ENCODE measurements at places on chromosomes 1 and 21.

GRCh38 chr1:156135930-156136871, 17.2 kb upstream of the SEMA4A start:
- DNase-seq, result no peak

DNA sequence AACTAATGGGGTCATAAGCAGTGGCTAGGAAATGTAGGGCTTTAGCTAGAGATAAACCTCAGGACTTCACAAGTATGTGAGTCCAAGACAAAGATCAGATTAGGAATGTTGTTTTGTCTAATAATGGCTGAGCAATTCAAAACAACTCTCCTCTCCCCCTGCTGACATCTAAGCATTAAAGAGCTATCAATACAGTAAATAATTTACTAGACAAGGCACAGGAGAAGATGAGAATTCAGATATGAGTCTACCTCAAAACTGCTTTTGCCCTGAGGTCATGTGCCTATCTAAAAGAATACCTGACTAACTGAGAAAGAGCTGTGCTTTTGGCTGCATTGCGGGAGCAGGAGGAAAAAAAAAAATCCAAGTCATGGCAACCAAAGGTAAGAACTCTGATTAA, 86.8 kb downstream of the SPATA17 start:
- no peak for DNase-seq

GRCh38 chr1:29854700-29855276, 618.5 kb downstream of the PTPRU start:
- no peak for DNase-seq

DNA sequence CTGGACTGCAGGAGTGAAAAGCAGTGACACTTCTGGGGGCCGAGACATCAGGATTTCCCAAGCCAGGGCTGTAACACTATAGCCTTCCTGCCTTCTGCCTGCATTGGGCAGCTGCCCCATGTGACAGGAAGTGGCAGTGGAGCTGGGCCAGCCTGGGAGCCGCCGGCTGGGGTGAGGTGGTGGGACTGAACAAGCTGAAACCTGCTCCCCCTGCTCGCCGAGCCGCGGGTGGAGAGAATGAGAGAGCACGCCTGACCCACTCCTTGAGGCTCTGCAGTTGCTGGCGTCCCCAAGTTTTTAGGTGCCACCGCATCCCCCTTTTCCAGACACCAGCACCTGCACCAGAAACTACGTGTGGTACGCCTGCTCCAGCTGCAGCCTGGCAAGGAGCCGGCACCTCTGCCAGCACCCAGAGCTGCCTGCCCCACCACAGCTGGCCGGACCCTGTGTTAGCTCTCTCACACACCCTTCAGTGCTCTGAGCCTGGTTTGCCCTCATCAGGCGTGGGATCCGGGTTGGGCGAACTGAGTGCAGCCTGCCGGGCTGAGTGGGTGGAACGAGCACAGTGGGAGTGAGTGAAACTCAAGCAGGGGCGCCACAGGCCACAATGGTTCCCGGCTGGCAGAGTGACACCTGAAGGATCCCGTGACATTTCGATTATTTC, 119.4 kb downstream of the AKT3 start:
- DNase-seq, result no peak

DNA sequence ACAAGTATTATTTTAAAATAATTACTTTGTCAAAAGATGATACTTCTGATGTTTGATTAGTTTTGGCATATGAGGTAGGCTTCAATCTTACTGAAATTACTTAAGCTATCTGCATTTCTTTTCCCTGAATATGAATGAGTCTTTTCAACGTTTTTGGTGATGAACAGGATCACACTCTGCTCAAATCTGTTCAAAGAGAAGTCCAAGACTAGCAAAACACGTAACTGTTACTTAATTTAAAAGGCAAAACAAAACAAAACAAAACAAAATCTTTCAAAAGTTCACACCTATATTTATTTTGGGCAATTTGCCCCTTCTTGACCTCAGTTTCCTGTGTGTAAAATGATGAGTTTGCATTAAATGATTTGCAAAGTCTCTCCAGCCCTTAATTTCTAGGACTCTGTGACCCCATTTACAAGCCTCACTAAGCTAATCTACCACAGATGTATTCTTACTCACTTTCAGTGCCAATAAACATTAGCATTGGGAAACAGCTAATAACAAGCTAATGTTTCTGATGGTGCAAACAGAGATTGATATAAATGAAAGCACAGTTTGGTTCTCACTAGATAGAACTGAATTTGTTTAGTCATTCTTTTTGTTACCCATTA, 865.4 kb downstream of the LTN1 start:
- no peak for DNase-seq

GRCh38 chr1:193366764-193367507, 180.5 kb upstream of the B3GALT2 start:
- no peak for DNase-seq

DNA sequence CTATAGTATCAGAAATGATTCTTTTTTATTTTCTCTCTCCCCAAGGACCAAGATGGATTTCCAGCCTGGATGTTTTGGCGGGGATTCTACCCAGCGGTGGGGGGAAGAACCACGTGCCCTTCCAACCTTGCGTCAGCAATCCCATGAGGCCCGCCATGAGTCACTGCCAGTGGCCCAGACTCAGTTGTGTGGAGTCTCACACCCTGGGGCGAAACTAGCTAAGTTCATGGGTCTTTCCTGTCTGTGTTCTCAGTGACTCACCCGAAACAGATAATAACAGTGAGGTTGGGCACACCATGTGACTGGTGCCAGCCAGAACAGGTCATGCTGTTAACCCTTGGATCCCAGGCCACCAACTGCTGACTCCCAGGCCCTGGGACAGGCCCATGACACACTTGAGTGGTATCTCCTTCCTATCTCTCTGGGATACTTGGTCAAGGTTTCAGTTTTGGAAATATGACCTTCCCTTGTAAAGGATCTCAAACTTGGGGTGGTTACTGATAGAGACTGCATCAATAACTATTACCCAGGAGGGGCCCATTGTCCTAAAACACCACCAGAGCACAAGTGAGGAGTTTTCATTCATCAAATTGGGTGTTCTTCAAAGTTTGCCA, 98.0 kb upstream of the DUSP10 start:
- peak; percentile 59 for DNase-seq

DNA sequence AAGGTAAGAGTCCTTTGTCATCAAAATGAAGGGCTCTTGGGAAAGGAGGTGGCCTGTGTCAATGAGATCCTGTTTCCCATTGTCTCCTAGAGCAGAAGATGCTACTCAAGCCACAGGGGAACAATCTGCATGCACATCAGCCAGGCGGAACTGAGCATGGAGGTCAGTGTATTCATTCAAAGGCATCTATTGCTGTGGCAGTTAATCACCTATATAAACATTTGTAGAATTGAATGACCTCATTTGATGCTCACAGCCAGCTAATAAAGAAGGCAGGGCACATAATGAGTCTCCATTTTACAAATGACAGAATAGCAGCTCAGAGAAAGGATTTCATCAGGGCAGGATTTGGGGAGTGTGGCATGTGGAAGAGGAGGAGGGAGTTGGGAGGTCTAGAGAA, 5.7 kb upstream of the FYB2 start:
- no peak for DNase-seq

DNA sequence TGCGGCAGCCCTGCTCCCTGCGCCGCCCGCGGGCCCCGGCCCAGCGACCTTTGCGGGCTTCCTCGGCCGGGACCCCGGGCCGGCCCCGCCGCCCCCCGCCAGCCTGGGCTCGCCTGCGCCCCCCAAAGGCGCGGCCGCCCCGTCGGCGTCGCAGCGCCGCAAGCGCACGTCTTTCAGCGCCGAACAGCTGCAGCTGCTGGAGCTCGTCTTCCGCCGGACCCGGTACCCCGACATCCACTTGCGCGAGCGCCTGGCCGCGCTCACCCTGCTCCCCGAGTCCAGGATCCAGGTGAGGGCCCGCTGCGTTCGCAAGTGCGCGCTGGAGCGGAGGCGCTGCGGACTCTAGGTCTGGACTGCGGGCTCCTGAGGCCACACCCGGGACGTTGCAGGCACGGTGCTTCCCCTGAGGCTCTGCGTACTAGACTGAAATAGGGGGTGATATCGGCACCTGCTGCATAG, 351 bp downstream of the MIXL1 start:
- no peak for DNase-seq

DNA sequence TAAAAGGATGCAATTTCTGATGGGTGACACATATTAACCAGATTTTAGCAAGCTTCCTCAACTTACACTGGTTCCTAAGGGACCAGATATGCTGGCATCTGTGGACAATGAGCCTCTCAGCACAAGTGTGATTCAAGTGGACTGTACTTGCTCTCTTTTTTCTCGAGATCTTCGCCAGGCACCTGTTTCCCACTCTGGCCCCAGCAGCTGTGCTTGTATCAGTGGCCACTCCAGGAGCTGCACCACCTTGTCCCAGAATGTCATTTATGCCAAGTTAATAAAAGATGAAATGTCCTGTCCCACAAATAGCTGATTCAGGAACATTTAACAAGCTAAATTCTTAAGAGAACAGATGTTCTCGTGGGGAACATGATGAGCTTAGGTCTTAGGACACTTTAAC, 14.6 kb downstream of the C1orf198 start:
- no peak for DNase-seq

- DNase-seq, result no peak
These were observed 15.1 kb downstream of the STUM start for GRCh38 chr1:226563666-226564065.

DNA sequence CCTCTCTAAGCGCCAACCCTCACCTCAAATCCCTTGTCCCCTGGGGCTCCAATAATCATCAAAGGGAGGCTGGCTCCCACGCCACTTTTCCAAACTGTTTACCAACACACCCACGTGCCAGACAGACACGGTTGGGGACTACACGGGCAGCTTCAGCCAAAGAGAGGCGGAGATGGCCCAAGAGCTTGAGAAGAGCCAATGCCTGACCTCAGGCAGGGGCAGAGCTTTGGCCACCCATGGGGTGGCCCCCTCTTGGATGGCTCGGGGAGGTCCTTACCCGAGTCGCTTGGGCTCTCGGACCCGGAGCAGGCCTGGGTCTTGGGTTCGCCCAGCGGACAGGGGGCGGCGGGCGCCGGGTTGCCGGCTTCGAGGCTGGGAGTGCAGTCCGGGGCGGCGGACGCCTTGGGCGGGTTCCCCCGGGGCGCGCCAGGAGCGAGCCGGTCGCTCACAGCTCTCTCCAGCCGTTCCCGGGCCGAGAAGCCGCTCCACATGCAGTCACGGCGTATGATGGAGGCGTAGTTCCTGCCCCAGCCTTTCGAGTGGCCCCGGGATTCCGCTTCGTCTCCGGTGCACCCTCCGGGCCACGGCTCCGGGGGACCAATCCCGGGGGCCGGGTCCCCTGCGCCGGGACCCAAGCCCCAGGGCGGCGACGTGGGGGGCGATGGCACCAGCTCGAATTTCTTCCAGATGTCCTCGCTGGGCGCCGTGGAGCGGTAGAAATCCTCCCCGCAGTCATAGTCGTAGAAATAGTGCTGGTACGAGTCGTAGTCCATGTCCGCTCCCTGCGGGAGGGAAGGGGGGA, 854 bp downstream of the MYCL start:
- DNase-seq, result no peak

GRCh38 chr1:217953922-217954321, 322.8 kb downstream of the SPATA17 start:
- DNase-seq, result no peak

DNA sequence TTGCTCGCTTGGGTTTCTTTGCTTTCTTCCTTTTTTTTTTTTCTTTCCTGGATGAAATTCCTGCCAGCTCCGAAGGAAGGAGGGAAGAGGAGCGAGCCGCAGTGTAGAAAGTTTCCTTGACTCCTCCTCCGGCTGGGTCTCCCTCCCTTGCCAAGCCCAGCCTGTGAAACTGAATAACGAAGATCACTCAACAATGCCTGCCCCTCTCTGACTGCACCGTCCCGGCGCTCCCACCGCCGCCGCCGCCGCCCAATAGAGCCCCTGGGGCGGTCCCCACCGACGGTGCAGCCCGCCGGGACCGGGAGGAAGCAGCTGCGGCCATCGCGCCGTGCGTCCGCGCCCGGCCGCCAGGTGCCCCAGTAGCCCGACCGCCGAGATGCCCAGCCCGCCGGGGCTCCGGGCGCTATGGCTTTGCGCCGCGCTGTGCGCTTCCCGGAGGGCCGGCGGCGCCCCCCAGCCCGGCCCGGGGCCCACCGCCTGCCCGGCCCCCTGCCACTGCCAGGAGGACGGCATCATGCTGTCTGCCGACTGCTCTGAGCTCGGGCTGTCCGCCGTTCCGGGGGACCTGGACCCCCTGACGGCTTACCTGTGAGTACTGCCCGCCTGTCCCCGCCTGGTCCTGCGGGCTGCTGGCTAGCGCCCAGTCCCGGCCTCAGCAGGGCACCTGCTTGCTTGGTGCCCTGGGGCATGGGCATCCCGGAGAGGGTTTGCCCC, at the start of gene LGR6:
Gene LGR6 (plus strand): TSS at position 186 of the 714 bp plus-strand sequence. CDS start 191 bp downstream, at position 377.
- DNase-seq, result no peak

DNA sequence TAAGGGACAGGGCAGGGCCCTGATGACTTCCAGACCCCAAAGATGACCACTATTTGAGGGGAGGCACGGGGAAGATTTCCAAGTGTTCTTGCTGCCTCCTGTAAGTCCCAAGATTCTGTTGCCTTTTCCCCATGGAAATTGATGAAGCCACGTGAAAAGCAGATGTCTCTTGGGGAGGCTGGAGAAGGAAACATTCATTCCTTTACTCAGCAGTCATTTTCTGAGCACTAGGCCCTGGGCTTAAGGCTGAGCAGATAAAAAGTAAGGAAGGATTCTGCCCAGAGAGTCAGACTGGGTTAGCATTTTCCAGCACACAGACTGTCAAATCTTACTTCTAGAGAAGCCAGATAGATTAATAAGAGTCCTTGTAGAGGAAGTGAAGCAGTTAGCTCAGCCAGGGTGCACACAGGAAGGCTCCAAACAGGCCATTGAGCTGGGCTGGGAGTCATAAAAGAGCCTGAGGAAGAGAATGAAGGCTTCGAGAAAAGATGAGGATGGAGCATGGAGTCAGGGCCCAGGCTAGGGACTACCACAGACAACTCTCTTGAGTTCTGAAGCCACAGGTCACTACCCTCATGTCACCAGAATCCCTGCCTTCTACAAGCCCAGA, 10.1 kb downstream of the EXTL1 start:
- DNase-seq, result peak; percentile 68

GRCh38 chr1:224582041-224582440, 34.1 kb upstream of the CNIH3 start:
- DNase-seq, result no peak

- peak; percentile 59 for DNase-seq
These were observed 55.7 kb downstream of the XCL2 start for GRCh38 chr1:168488138-168488537.

GRCh38 chr1:20477348-20478056, 8.5 kb downstream of the CAMK2N1 start:
- DNase-seq, result no peak

DNA sequence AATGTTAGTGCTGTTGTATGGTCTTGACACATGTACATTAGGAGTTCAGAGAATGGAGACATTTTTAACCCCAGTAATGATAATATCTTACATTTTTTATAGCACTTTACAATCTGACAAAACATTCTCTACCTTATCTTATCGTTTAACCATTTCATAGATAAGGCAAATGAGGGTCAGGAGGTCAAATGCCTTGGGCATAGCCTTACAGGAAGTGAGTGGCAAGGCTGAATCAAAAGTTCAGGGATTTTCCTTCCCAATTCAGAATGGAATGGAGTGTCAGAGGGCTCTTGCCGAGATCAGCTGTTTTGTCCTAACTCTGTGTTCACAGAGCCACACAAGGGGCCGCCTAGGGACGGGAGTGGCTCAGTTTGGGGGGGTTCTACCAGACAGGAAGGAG, 57.6 kb upstream of the AK4 start:
- no peak for DNase-seq

Measured in fibroblast of skin of right quadriceps (primary cell).